NCI-H524 (cell line): ENCODE measurements at places on chromosomes 7 and 10.

- no peak for DNase-seq
Measured at GRCh38 chr7:103143868-103144267, 5.0 kb downstream of the NAPEPLD start.

DNA sequence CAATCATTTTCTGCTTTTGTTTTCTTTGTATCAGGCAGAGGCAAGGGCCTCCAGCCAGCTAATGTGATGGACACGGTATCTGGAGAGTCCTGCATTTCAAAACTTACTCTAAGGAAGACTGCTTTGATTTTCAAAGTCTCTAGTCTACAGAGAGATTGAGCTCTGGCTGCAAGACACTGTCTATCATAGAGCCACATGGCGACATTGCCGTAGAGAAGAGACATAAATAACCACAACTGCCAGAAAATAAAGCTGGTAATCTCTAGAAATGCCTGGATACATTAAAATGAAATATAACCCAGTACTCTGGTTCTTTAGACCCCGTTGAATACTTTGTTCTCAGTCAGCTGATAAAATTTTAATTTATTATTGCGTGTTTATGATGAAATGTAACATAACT lies 90.8 kb downstream of the OTUD1 start:
- DNase-seq = no peak

DNA sequence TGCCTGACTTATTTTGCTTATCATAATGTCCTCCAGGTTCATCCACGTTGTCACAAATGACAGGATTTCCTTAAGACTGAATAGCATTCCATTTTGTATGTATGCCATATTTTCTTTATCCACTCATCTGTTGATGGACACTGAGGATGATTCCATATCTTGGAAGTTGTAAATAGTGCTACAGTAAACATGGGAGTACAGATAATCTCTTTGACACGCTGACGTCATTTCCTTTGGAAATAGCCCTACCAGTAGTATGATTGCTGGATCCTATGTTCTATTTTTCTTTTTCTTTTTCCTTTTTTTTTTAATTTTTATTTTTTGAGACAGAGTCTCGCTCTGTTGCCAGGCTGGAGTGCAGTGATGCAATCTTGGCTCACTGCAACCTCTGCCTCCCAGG lies 167.6 kb downstream of the CTTNBP2 start:
- DNase-seq = no peak

- DNase-seq = peak; percentile 33
Measured at GRCh38 chr10:1297566-1298301, 241.5 kb downstream of the WDR37 start.

DNA sequence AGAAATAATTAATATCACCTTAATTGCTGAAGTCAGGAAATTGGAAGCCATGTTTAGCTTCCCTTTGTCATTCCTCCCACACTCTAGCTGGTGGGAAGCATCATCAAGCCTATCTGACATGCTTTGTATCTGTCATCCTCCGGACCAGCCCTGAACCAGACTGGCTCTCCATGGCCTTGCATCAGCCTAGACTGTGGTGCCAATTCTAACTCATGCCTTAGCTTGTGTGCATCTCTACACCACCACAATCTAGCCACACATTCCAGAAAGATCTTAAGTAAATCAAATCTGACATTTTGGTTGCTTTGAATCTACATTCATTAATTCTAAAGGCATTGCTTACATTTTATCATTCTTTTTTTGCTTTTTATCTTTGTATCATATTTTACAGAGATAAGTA lies 196.4 kb upstream of the VSTM2A start:
- no peak for DNase-seq
